ENCODE measurements at places on chromosomes 2 and 18.

DNA sequence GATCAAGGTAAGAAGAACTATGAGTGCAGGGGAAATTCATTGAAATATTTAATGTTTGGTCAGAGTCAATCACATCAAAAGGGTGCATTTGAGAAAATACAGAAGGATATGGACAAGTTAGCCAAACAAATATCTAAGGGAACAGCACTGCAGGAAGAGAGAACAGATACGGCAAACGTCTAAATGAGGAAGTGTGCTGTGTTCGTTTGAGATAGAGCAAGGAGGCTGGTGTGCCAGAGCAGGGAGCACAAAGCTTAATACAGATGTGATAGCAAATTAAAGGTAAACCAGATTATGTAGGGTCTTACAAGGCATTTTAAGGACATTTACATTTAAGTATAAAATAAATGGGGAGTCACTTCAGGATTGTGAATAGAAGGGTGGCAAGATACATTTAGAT lies 241.3 kb upstream of the ZNF804A start:
- no peak for DNase-seq

- DNase-seq: no peak
Measured at GRCh38 chr2:202049840-202050239, 16.2 kb downstream of the FZD7 start.

GRCh38 chr2:221145396-221145795 lies 426.7 kb downstream of the EPHA4 start:
- no peak for DNase-seq

GRCh38 chr18:80241919-80242777 lies 5.2 kb downstream of the PARD6G start:
- no peak for DNase-seq

GRCh38 chr2:149597668-149598326 lies 10.2 kb upstream of the MMADHC start:
- no peak for DNase-seq

DNA sequence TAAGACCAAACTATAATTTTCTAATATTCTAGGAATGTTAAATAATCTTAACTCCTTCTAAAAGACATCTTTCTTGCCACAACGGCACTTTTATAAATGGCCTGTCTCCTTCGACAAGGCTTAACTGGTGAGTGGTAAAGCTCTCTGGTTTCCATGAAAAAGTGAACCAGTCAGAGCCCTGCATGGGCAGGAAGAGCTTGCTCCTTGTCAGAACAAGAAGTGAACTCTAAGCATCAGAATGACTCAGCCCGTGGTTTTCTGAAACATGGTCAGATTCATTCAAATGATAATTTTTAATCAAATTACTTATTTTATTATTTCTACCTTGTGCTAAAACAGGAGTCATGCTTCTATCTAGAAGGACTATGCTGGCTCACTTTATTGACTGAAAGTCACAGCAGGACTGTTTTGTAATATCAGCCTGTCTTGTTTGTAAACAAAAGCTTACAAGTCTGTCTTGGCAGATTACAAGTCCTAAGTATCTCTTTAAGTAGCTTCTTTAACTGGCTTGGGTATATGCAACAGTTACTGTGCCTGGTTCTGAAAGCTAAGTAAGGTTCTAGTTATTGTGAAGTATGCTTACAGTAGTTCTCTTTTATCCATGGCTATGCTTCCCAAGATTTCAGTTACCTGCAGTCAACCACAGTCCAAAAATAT lies 245.4 kb downstream of the NAPG start:
- no peak for DNase-seq
